ENCODE measurements at places on chromosomes 6 and 20.

- DNase-seq = no peak
These were observed 42.3 kb upstream of the TBC1D7 start for GRCh38 chr6:13370623-13371022.

DNA sequence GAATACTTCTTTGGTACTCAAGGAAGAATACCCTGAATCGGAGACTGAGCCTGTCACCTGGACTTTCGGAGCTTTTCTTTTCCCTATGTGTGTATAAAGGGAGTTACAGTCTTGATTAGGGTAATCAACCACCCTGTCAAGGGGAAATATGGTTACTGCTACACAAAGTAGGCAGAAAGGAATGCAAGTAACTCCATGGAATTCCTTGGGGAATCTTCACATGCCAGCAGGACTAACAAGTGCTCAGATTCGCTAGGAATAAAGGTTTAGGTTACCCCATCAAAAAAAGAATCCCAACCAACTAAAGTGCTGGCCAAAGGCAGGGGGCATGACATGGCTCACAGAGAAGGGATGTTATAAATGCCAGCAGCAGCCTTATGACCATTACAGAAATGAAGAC lies 10.4 kb downstream of the KCNS1 start:
- DNase-seq = no peak

GRCh38 chr6:96223695-96224094 lies 207.9 kb downstream of the FUT9 start:
- no peak for DNase-seq

DNA sequence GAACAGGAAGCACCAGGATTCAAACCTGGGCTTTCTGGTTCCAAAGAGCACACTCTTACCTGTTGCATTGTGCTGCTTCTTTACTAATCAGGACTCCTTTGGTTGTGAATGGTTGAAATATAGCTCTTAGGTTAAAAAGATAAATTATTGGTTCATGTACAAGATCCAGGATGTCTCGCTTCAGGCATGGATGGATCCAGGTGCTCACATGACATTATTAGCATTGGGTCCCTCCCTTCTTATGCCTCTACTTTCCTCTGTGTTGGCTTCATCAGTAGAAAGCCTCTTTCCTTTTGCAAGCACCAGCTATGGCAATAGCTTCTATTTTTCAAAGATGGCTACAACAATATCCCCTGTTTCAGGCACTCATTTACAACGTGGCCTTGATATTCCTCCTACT lies 217.7 kb upstream of the SULF2 start:
- no peak for DNase-seq

GRCh38 chr6:160051390-160051789 lies 70.2 kb upstream of the SLC22A1 start:
- no peak for DNase-seq

Measured in GM13977 (cell line).